ENCODE measurements at places on chromosomes 5 and 9. TPM values are rescaled to one million over a fixed set of nuclear protein-coding genes. Genes with fewer than 3 reads are reported as not detected.

- no peaks in the 10 kb centered on the region for H3K27me3 ChIP-seq
- peaks cover 24% of the 10 kb centered on the region for H3K4me1 ChIP-seq
- no peak overlapping the region for H3K27ac ChIP-seq
- peaks cover 11% of the 10 kb centered on the region for H3K36me3 ChIP-seq
These were observed 6.3 kb downstream of the SLC35D2 start for GRCh38 chr9:96376891-96377874.

- H3K27ac ChIP-seq, result no peak overlapping the region
- no peaks in the 10 kb centered on the region for H3K4me1 ChIP-seq
- no peak for DNase-seq
- H3K36me3 ChIP-seq, result no peaks in the 10 kb centered on the region
- H3K4me3 ChIP-seq, result no peak overlapping the region
These were observed 267.2 kb downstream of the RAB3C start for GRCh38 chr5:58849921-58850667.

- peaks cover 2% of the 10 kb centered on the region for H3K4me1 ChIP-seq
- no peak overlapping the region for H3K27ac ChIP-seq
- H3K36me3 ChIP-seq, result no peaks in the 10 kb centered on the region
- H3K4me3 ChIP-seq, result no peak overlapping the region
- no peaks in the 10 kb centered on the region for H3K27me3 ChIP-seq
- no peak for DNase-seq
These were observed 294.1 kb downstream of the FANCC start for GRCh38 chr9:95023217-95024003.

GRCh38 chr9:85431339-85432102, 310.2 kb downstream of the AGTPBP1 start:
- no peaks in the 10 kb centered on the region for H3K4me1 ChIP-seq
- DNase-seq, result no peak
- peaks cover 47% of the 10 kb centered on the region for H3K27me3 ChIP-seq

- no peaks in the 10 kb centered on the region for H3K36me3 ChIP-seq
- H3K4me3 ChIP-seq, result peak overlapping the region; percentile 84
- H3K27ac ChIP-seq, result no peak overlapping the region
- H3K27me3 ChIP-seq, result no peaks in the 10 kb centered on the region
- DNase-seq, result no peak
- H3K4me1 ChIP-seq, result peaks cover 7% of the 10 kb centered on the region
These were observed 530 bp downstream of the UCK1 start for GRCh38 chr9:131530546-131530919.

GRCh38 chr5:61969347-61969746, 336.7 kb upstream of the KIF2A start:
- H3K27me3 ChIP-seq, result peaks cover 12% of the 10 kb centered on the region
- no peaks in the 10 kb centered on the region for H3K36me3 ChIP-seq
- no peaks in the 10 kb centered on the region for H3K4me1 ChIP-seq
- H3K27ac ChIP-seq, result no peak overlapping the region
- no peak overlapping the region for H3K4me3 ChIP-seq

DNA sequence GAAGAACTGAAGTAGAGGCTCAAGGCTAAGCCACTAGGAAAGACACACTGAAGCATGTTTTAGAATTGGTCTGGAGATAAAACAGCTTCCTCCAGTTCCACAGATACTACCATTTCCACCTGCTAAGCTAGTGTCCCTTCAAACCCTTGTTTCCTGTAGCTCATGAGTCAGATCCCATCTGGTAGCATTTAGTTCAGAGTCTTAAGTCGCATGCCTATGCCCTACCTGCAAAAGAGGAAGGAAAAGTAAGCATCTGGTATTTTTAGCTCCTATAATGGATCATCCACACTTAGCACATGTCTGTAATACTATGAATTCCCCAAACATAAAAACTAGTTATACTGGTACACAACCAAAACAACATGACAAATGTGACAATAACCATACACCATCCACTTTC, 92.1 kb downstream of the CDKN2A start:
- H3K27me3 ChIP-seq, result no peaks in the 10 kb centered on the region
- H3K27ac ChIP-seq, result no peak overlapping the region

The RNF44 gene
- 228 TPM for total RNA-seq

The ARL14EPL gene
- total RNA-seq, result not detected

The SLC26A2 gene
- 4.6 TPM for total RNA-seq
